A549 (cell line): ENCODE measurements at places on chromosomes 3 and 15.

DNA sequence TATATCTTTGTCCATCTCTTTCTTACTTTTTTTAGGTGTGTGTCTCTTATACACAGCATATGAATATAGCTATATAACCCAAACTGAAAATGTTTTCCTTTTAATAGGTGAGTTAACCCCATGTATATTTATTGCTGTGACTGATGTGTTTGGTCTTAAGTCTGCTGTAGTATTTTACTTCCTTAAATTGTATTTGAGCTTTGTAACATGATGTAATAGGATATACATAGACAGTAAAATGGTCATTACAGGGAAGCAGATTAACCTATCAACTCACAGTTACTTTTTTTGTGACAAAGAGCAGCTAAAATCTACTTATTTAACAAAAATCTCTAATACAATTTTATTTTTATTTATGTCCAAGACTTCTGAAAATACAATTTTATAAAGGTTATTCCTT lies 51.8 kb upstream of the CDAN1 start:
- no peak for DNase-seq

GRCh38 chr15:59699810-59700431 lies 10.8 kb upstream of the BNIP2 start:
- DNase-seq: peak; percentile 42

- no peak for DNase-seq
Observed at GRCh38 chr3:59085976-59086375, 36.2 kb upstream of the CFAP20DC start.

- no peak for DNase-seq
Observed at GRCh38 chr15:56353119-56353518, 12.1 kb upstream of the TEX9 start.
